GM23338 (cell line): ENCODE measurements at places on chromosomes 2 and 18.

DNA sequence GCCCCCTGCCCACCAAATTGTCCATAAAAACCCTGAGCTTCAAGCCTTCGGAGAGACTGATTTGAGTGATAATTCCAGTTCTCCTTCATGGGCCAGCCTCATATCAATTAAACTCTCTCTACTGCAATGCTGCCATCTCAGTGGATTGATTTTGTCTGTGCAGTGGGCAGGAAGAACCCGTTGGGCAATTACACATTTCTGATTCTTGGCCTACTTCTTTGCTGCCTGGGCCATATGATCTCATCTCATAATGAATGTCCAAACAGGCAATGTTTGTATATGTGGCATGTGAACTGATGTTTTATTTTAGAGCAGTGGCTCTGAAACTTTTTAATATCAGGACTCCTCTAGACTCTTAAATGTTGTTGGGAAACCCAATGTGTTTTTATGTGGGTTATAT is 101.2 kb upstream of the SLC38A11 start:
- DNase-seq: no peak

DNA sequence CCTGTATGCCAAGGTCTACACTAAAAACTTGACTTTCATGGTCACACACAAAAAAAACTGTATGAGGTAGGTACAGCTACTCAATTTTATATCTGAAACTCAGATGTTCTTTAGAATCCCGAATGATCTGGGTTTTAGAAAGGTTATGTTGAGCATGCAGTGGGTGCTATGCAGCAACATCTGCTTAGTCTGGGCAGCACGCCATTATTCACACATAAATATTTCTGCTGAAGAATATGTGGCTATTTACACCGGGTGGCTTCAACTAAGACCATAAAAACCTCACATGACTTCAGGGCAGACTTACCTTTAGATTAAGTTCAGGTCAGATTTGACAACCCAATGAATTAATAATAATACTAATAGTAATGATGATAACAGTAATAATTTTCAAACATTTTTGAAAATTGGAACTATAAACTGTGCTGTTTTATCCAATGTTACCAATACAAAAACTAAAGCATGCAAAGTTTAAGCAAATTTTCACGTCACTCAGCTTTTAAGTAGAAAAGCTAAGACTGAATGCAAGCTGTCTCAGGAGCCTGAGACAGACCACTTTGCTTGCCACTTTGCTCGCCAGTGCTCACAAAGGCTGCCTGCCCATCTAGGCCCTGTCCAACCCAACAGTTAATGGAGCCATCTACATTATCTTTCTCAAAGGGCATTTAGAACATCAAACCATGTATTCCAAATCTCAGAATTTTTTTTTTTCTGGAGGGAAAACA is 292.0 kb downstream of the CNTNAP5 start:
- DNase-seq: no peak

- DNase-seq: no peak
These were observed 17.2 kb upstream of the ATG16L1 start for GRCh38 chr2:233234264-233234663.

DNA sequence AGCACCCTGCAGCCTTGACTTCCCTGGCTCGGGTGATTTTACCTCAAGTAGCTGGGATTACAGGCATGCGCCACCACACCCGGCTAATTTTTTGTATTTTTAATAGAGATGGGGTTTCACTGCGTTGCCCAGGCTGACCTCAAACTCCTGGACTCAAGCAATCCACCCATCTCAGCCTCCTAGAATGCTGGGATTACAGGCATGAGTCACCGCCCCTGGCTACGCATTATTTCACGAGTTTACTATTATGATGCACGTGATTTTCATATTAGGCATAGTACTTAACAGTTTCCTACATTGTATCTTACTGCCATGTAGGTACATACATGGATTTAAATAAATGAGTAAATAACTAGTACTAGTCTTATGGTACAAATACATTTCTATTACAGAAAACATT is 4.4 kb downstream of the DYNC2LI1 start:
- no peak for DNase-seq

DNA sequence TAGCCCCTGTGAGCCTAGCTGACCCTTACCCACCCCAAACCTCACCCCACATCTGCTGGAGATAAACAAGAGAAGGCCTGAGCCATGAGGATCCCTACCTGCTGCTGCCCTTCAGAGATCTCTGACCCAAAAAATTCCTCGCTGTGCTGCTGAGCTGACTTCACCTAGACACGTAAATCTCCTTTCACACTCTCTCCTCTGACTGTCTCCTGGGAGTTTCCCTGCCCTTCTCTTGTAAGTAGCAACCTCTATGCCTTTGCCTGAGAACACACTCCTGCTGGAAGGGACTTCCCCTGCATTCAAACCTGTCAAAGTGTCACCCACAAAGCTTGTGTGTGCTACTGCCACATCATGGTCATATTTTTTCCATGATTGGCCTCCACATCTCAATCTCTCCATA is 134.2 kb upstream of the NOL4 start:
- DNase-seq: no peak

DNA sequence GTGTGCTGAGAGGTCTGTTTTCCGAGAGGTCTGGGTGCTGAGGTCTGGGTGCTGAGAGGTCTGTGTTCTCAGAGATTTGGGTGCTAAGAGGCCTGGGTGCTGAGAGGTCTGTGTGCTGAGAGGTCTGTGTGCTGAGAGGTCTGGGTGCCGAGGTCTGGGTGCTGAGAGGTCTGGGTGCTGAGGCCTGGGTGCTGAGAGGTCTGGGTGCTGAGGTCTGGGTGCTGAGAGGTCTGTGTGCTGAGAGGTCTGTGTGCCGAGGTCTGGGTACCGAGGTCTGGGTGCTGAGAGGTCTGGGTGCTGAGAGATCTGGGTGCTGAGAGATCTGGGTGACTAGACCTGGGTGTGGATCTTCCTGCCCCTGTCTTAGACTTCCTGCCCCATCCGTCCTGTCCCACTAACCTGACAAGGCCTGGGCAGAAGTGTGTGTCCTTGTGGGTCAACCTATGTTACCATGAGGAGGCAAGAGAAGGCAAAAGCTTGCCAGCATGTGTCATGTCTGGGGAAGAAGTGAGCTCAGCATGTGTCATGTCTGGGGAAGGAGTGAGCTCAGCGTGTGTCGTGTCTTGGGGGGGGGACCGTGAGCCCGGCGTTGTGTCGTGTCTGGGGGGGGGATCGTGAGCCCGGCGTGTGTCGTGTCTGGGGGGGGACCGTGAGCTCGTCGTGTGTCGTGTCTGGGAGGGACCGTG is 69.3 kb downstream of the KCNG2 start:
- no peak for DNase-seq

DNA sequence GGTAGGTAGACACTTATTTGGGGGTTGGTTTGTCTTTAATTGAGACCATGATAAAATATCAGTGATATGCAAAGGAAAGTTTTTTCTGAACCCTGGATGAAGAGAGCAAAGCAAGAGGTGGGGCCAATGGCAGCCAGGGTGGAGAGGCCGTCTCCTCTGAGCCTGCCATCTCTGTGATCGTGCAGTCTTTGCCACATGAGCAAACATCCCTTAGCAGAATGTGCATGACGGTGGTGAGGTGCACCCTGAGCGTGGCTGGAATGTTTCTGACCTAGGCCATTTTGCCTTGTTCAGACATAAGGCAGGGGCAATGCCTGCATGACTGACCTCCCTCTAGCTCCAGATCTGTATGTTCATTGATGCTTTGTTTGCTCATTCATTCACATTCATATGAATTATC is 6.0 kb downstream of the NCK2 start:
- no peak for DNase-seq

- DNase-seq: no peak
These were observed 776.8 kb downstream of the CCDC85A start for GRCh38 chr2:56960581-56960980.

DNA sequence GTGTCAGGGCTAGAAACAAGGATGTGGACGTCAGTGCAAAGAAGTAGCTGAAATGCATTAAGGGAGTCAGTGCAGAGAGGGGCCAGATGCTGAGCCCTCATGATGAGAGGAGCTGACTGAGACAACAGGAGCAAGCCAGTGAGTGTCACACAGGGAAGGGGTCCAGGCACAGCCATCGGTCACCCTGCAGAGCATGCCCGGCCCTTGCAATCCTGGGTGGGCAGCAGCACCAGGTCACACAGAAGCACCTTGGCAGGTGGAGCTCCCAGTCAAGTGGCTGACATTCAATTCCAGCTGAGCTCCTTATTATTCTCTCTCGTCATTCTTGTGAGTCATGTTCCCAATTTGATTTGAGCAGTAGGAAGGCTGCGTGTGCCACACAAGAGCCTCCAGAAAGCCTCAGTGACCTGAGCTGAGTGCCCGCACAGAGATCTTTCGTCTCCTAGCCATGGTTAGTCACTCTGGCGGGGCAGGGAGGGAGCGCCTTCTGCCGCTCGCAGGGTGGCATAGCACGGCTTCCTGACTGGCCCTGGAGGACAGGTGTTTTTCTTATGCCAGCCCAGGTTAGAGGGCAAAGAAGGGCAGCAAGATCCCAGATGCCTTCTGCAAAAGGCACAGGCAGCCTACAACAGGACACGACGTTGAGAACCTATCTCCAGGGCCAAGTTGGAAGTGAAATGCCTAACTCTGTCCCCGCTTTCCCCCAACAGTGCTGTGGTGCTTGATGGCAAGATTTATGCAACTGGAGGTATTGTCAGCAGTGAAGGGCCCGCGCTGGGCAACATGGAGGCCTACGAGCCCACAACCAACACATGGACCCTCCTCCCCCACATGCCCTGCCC is 220.9 kb downstream of the ATAD2B start:
- DNase-seq: no peak

- no peak for DNase-seq
These were observed 517.2 kb downstream of the PLCL1 start for GRCh38 chr2:198321522-198322088.

GRCh38 chr2:100900156-100900795 is 80.3 kb downstream of the NPAS2 start:
- no peak for DNase-seq

DNA sequence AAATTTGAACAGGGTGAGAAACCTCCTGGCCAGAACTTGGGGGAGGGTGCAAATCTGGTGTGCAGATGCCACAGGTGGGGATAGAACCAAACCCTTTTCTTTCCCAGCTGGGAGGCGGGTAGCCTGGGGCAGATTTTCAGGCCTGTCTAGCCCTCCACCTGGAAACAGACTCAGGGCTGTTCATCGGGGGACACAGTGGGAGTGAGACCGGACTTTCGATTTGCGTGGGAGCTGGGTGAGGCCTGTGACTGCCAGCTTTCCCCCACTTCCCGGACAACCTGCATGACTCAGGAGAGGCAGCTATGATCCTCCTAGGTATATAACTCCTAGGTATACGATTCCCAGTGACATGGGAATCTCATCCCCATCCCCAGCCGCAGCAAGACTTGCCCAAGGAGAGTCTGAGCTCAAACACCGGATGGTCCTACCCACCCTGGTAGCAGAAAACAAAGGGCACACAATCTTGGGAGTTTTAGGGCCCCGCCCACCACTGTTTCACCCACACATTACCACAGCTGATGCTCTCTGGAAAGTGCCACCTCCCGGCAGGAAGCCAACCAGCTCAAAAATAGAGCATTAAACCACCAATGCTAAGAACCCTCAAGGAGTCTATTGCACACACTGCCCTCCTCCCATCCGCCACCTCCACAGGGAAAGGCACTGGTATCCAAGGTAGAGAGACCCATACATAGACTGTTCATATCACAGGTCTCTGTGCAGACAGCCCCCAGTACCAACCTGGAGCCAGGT is 92.5 kb downstream of the BARD1 start:
- DNase-seq: no peak

DNA sequence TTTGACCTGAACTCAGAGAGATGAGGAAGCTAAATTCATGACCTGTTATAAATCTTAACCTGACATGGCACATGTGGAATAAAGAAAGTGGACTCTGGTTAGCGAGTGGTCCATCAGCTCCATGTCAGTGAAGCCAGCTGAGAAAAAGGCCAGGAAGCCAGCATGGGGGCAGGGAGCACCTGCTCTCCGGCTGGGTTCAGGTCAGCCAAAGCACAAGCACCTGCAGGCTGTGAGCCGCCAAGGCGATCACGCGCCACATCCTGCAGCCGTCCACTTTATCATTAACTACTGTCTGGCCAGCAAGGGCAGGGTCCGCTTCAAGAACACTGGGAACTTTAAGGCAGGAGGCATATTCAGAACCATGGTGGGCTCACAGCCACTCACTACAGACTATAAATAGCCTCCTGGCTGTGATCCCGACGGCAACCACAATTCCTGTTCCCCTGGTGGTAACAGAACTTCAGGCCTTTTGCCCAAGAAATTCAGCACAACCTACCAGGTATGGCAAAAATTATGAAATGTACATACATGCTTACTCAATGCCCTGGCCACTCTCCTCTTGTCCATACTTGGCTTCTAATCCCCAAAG is 35.5 kb downstream of the ACVR1 start:
- no peak for DNase-seq

- DNase-seq: no peak
These were observed 615.8 kb upstream of the SYT4 start for GRCh38 chr18:43893001-43893637.

GRCh38 chr2:138522556-138522955 is 21.0 kb downstream of the SPOPL start:
- no peak for DNase-seq

DNA sequence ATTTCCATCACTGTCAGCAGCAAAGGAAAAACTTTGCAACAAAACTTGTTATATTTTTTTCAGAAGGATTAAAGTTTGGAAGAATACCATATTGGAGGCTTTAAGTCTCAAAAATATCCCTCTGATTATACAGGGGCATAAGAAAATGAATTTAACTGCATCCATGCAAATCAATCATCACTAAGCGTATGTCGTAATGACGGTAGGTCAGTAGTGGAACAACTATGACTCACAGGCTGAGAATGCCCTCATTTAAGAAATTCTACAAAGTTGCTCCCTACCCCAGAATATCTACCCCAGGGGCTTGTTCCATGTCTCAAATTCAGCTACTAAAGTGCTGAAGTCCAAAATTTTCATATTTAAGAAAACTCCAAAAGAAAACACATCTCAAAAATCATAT is 12.5 kb upstream of the NAB1 start:
- DNase-seq: no peak

- DNase-seq: no peak
These were observed 252.4 kb upstream of the ZNF521 start for GRCh38 chr18:25604196-25604893.

- no peak for DNase-seq
These were observed 17.5 kb downstream of the UXS1 start for GRCh38 chr2:106176446-106177099.

- DNase-seq: no peak
These were observed 93.0 kb upstream of the PELI1 start for GRCh38 chr2:64237266-64237665.

DNA sequence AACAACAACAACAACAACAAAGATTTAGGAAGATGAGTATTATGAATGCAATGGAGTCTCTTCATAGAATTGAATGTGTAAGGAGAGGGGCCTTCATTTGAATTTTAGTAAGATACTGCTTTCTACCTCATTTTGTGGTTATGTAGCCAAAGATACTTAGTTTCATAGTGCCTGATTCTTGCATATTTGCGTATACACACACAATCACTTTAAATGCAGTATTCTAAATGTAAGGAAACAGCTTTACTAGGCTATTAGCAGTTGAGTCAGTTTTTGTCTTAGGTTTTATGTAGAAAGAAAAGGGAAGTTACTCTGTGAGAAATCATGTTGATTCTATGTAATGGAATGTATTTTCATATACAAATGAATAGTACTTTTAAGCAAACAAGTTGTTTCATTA is 80.5 kb downstream of the HAUS1 start:
- no peak for DNase-seq
